ENCODE measurements at places on chromosomes 6 and 20.

- no peak for DNase-seq
Measured at GRCh38 chr6:131787079-131787478, 20.7 kb upstream of the ENPP1 start.

GRCh38 chr6:134147034-134147533 is 94.7 kb upstream of the SLC2A12 start:
- DNase-seq = no peak

GRCh38 chr6:44508646-44509045 is 121.1 kb downstream of the CDC5L start:
- no peak for DNase-seq

DNA sequence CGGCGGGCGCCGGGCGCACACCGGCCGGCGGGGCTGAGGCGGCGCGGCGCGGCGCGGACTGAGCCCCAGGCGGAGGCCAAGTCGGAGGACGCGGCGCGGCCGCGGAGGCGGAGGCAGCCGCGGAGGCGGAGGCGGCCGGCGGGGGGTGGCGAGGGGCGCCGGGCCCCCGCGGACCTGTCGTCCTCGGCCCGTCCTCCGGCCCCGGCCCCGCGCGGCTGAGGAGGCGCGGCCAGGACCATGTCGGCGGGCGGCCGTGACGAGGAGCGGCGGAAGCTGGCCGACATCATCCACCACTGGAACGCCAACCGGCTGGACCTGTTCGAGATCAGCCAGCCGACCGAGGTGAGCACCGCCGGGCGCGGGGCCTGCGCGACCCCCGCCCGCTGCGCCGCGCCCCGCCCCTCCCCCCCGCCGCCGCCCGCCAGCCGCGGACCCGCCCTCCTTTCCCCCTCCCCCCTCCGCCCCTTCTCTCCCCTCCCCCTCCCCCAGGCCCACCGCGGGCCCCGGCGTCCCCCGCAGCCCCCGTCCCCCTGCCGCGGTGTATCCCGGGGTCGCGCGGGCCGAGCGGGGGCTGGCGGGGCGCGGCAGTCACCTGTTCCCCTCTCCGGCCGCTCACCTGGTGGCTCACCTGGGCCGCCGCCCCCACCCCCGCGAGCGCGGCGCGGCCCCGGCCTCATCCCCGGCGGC is at the start of gene AFDN:
AFDN (plus strand) TSS at position 16 of the 687 bp plus-strand sequence; CDS start at position 238, 222 bp downstream.
- DNase-seq = no peak

GRCh38 chr6:139977887-139978332 is 603.5 kb upstream of the CITED2 start:
- DNase-seq = no peak

DNA sequence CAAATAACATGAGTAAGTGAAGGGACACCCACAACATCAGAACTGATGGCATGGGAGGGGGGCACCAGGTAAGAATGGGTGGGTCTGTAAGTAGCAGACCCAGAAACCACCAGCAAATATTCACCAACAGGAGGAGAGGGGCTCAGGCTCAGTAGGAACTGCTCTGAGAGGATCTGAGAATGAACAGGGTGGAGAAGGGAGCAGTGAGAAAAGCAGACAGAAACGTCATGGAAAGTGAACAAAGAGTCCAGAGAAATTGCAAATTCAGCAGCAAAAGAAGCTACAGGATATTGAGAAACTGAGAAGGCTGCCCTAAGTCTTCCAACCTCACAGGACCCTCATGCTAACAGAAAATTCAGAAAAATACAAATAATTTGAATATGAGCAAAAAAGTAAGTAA is 121.3 kb downstream of the KIF16B start:
- no peak for DNase-seq

DNA sequence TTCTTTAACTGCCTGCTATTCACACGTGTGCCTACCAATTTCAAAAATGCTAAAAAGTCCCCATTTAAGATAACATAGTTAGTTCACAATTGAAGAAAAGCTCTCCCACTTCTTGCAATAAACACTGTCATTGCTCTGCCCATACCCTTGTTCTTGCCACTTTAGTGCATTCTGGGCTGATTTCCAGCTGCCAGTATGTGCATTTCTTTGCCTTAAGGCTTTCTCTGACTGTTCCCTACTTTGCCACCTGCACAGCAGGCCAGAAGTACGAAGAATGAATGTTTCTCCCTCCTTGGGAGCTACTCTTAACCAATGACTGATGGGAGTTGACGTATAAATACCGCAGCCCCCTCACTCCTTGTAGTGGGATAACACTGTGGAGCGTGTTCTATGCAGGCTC is 16.0 kb upstream of the ATRN start:
- DNase-seq = no peak

- no peak for DNase-seq
Measured at GRCh38 chr6:157747370-157747769, 75.7 kb upstream of the SNX9 start.

DNA sequence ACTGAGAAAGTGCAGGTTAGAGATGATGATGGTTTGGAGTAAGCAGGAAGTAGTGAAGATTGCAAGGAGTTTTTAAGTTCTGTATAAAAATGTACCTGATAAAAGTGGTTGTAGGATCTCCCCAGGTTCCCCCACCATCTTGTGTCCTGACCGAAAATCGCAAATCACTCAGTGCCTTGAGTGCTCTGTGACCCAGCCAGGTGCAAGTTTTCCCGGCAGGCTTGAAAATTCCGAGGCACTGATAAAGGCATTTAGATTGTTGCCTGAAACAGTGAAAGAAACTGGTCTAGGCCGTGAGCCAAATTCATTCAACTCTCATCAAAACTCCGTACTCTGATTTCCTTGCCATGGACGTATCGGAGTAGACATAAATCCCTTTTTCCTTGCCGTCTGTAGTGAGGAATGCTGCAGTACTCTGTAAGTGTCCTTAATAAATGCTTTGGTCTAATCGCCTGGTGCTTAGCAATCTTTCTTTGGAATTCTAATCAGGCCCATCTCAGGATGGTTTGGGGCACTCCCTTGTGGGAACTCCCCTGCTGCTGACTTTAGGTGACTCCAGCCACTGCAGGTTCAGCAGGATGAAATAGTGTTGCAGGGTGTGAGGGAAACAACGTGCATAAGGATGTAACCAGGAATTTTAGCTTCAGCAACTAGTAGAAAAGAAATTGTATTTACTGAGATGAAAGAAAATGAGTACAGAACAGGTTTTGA is 1199.8 kb upstream of the MAP3K7 start:
- DNase-seq = no peak

DNA sequence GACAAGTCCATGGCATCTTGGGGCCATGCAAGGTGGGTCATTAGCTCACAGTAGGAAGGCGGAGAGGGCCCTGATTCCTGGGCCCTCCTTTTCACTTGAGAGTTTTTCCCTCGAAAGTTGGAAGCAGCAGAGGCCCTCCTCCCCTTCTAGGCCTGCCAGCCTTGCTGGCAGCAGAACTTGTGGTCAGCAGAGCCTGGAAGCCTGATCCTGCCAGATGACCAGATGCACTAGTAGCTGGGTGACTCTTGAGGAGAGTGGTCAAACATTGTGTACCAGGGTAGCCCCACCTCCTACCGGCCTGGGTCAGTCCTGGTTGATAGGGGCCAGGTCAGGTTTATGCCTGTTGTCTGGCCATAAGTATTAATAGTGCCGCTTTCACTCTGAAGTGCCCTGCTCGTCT is 3.8 kb upstream of the HMGA1 start:
- no peak for DNase-seq

All from BE2C (cell line).